ENCODE measurements at places on chromosomes 1 and 21.
A peak's percentile ranks its signal among the peaks of the same experiment; 100 is the strongest.

DNA sequence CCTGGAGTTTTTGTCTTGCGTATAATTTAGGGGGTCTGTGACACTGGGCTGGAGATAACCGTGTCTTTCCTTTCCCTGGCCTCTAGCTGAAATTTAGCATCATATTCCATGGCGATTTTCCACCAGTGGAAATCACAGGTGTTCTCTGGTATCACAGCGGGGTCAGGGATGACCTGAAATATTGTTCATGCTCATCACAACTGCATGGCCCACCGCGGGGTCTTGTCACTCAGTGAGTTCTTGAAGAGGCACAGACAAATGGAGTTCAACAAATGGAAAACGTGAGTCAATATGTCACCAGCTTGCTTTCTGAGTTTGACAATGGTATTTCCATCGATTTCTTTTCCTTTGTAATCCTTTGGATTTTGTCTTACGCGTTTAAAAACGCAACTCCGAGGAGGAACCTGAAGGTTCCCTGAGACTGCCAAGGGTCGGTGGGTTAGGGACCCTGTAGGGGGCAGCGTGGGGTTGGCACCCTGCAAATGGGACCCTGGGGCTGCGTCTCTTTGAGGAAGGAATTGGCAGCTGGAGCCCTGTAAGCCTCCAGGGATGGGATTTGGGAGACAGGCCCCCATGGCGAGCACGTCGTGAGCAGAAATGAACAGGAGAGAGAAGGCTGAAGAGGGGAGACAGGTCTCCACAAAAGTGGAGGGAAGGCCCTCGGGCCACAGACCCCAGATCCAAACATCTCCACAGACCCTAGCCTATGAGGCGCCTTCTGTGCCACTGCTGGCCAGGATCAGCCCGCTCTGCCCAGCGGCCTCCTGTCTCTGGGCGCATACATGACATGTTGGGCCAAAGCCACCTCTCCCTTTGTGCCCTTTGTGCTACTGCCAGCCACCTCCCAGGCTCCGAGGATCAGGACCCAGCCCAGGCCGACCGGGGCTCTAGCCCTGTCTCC, 32.1 kb upstream of the RUNX3 start:
- no peak overlapping the region for H3K4me3 ChIP-seq
- no peak for DNase-seq
- H3K36me3 ChIP-seq, result no peaks in the 10 kb centered on the region
- no peaks in the 10 kb centered on the region for H3K4me1 ChIP-seq
- H3K27ac ChIP-seq, result no peak overlapping the region
- no peaks in the 10 kb centered on the region for H3K27me3 ChIP-seq

DNA sequence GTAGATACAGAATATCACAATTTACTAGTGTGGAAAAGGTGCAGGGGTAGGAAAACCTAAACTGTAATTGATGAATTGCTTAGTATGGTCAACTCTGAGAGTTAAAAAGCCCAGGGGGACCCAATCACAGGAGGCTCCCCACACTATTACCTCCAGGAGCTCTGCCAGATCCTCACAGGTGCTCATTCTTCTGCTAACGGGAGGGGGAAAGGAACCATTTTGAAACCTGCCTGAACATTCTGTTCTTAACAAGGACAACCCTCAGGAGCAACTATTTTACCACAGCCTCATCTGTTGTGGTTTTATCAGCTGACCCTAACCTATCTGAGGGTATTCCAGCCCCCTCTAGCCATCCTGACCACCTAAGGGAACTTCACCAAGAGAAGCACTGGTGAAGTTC, 19.1 kb downstream of the PDIK1L start:
- H3K27ac ChIP-seq, result no peak overlapping the region
- DNase-seq, result no peak
- H3K27me3 ChIP-seq, result no peaks in the 10 kb centered on the region
- no peak overlapping the region for H3K4me3 ChIP-seq
- no peaks in the 10 kb centered on the region for H3K4me1 ChIP-seq
- no peaks in the 10 kb centered on the region for H3K36me3 ChIP-seq

DNA sequence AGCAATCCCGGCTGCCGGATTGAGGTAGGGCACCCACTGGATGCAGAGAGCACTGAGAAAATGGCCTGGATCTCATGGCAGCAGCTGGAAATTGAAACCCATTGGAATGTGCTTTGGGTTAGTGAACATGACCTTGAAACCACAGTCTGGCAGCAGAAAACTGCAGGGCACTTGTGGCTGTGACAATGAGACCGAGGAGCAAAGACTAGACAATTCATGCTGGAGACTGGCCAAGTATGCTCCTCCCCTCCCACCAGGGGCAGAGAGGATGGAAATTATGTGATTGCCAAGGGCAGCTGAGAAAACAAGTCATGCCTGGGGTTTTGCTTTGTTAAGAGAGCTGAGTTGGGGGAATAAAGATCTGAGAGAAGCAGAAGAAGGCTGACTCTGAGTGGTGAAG, 60.7 kb downstream of the ZNF697 start:
- no peak overlapping the region for H3K4me3 ChIP-seq
- H3K27ac ChIP-seq, result no peak overlapping the region
- H3K27me3 ChIP-seq, result no peaks in the 10 kb centered on the region
- no peaks in the 10 kb centered on the region for H3K36me3 ChIP-seq
- peak; percentile 22 for DNase-seq
- peaks cover 16% of the 10 kb centered on the region for H3K4me1 ChIP-seq

DNA sequence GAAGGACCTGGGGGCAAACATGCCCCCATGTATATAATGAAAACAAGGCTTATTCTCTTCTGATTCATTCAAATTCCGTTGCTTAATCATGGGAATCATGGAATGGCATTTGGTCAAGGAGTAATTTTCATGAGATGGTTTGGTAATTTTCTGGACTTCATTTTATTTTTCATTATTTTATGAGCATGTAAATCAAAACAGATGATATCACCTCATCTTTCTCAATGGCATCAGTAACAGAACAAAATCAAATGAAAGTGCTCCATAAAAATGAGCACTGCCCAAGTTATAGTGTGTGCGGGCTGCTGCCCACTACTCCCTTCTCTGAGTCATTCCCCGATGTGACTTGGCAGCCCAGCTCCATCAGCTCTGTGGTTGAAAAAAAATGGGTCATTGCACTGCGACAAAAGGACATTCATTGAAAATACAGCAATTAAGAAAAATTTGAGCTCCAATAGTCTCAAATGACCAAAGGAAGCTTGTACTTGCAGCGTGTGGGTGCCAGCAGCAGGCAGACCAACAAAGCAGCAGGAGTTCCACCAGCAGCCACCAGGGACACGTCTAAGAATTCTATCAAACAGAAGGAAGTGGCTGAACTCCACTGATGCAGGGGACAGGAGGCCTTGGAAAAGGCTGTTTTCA, 84.3 kb upstream of the VAV3 start:
- no peak overlapping the region for H3K4me3 ChIP-seq
- no peaks in the 10 kb centered on the region for H3K36me3 ChIP-seq
- no peak overlapping the region for H3K27ac ChIP-seq
- no peak for DNase-seq
- H3K27me3 ChIP-seq, result no peaks in the 10 kb centered on the region
- H3K4me1 ChIP-seq, result peaks cover 32% of the 10 kb centered on the region

DNA sequence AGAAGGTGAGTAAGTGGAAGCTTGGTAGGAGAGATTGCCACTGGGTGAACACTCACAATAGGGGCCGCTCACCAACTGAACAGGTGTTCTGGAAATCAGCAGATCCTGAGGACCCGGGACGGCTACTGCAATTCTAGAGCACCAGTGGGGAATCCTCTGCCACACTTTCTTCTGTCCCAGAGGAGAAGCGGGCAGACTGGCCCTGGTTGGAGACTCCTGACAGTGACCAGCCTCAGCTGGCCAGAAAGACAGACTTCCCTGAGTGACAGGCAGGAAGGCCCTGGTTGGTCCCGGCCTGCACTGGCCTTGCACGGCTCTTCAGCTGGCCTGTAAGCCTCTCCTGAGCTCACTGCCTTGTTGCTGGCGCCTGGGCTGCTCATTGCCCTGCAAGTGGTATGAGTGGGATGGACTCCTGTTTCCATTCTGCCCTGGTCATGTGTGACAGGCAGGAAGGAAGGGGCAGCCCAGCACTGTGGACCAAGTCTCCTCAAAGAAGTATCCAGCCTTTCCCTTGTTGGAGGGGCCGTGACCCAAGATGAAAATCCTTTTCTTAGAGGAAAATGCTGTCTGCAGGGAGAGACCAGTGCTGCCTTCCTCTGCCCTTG, 34.5 kb downstream of the MAN1C1 start:
- no peak overlapping the region for H3K27ac ChIP-seq
- H3K27me3 ChIP-seq, result no peaks in the 10 kb centered on the region
- DNase-seq, result no peak
- H3K4me1 ChIP-seq, result no peaks in the 10 kb centered on the region
- H3K36me3 ChIP-seq, result no peaks in the 10 kb centered on the region
- H3K4me3 ChIP-seq, result no peak overlapping the region

GRCh38 chr1:165397944-165398343, 41.4 kb upstream of the LMX1A start:
- peaks cover 3% of the 10 kb centered on the region for H3K4me1 ChIP-seq
- no peak overlapping the region for H3K4me3 ChIP-seq
- H3K36me3 ChIP-seq, result no peaks in the 10 kb centered on the region
- peak; percentile 67 for DNase-seq

- DNase-seq, result no peak
- peaks cover 7% of the 10 kb centered on the region for H3K4me1 ChIP-seq
- peaks cover 14% of the 10 kb centered on the region for H3K36me3 ChIP-seq
- H3K4me3 ChIP-seq, result no peak overlapping the region
- H3K27ac ChIP-seq, result no peak overlapping the region
Observed at GRCh38 chr1:1763657-1764621, 14.3 kb downstream of the NADK start.

- peaks cover 70% of the 10 kb centered on the region for H3K4me1 ChIP-seq
- H3K27ac ChIP-seq, result peak overlapping the region; percentile 84
- DNase-seq, result no peak
- H3K36me3 ChIP-seq, result peaks cover 4% of the 10 kb centered on the region
- no peaks in the 10 kb centered on the region for H3K27me3 ChIP-seq
- H3K4me3 ChIP-seq, result no peak overlapping the region
Observed at GRCh38 chr1:2276803-2277580, 48.9 kb downstream of the SKI start.

- H3K27ac ChIP-seq, result no peak overlapping the region
- no peak for DNase-seq
- no peak overlapping the region for H3K4me3 ChIP-seq
- no peaks in the 10 kb centered on the region for H3K27me3 ChIP-seq
Observed at GRCh38 chr1:176765608-176766007, 302.6 kb downstream of the PAPPA2 start.

DNA sequence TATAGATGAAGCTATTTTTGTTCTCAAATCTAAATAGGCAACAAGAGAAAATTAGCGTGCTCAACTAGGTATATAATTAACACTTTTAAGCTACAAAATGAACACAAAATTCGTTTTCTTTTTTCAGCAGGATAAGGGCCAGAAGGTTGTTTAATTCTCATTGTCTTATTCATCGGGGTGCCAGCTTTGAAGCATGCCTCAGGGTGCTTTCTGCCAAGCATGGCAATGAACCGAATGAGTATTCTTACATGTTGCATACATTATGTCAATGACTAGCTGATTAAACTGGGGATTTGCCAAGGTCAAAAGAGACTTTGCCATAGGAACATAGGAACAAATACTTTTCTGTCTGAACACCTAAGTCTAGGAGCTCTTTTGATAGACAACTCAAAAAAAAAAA, 102.0 kb upstream of the MAP1LC3C start:
- no peak overlapping the region for H3K4me3 ChIP-seq
- H3K27me3 ChIP-seq, result no peaks in the 10 kb centered on the region
- H3K27ac ChIP-seq, result no peak overlapping the region
- no peak for DNase-seq
- H3K36me3 ChIP-seq, result no peaks in the 10 kb centered on the region

- DNase-seq, result no peak
- H3K4me3 ChIP-seq, result no peak overlapping the region
- H3K4me1 ChIP-seq, result no peaks in the 10 kb centered on the region
- H3K27me3 ChIP-seq, result no peaks in the 10 kb centered on the region
- H3K36me3 ChIP-seq, result peaks cover 4% of the 10 kb centered on the region
Observed at GRCh38 chr1:186078245-186078644, 296.8 kb downstream of the TPR start.

DNA sequence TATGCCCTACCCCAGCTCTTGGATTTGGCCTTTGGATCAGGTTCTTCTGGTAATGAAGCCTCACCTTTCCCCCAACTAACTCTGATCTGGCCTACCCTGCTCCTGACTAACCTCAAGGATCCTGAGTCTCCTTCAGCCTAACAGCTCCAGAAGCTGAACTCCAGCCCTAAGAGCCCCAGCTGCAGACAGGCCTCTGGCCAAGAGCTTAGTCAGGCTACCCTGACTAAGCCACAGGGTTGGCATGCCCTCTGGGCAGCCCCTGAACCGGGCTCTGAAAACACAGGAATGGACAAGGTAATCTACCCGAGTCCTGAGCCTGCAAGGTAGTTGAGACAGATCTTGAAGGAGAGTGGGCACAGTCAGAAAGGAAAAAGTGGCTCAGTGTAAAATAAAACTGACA, 29.4 kb downstream of the COA7 start:
- no peak for DNase-seq
- H3K27ac ChIP-seq, result no peak overlapping the region
- H3K4me3 ChIP-seq, result no peak overlapping the region
- no peaks in the 10 kb centered on the region for H3K27me3 ChIP-seq

- peaks cover 37% of the 10 kb centered on the region for H3K36me3 ChIP-seq
- peak; percentile 78 for DNase-seq
- H3K4me1 ChIP-seq, result peaks cover 7% of the 10 kb centered on the region
- no peaks in the 10 kb centered on the region for H3K27me3 ChIP-seq
- H3K27ac ChIP-seq, result no peak overlapping the region
- H3K4me3 ChIP-seq, result no peak overlapping the region
Observed at GRCh38 chr1:230681599-230681998, 32.3 kb downstream of the AGT start.

DNA sequence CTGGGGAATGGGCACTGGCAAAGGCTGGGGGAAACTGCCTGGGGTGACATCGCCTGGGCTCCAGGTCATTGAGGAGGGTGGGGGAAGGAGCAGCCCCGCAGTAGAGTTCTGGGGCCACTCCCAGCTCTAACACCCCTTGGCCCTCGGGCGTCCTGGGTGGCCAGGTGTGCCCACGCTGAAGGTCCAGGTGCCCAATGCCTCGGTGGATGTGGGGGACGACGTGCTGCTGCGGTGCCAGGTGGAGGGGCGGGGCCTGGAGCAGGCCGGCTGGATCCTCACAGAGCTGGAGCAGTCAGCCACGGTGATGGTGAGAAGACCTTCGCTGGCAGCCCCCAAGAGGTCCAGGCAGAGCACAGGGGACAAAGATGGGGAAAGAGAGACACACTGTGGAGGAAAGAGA, 7.7 kb downstream of the NTRK1 start:
- H3K4me1 ChIP-seq, result no peaks in the 10 kb centered on the region
- no peak for DNase-seq
- H3K36me3 ChIP-seq, result no peaks in the 10 kb centered on the region
- no peak overlapping the region for H3K27ac ChIP-seq
- no peaks in the 10 kb centered on the region for H3K27me3 ChIP-seq

DNA sequence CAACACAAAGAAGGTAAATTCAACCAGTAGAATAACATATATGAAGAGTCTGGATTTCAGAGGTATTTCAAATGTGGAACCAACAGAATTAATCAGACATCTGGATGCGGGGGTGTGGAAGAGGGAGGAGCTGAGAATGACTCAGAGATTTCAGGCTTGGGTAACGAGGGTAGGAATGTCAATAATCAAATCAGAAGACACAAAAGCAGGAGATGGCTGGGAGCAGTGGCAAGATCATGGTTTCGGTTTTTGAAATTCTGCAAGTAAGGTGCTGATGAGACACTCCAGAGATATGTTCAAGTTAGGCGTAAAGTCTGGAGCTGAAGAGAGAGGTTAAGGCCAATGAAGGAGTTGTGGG, 64.0 kb downstream of the PLPPR5 start:
- no peaks in the 10 kb centered on the region for H3K27me3 ChIP-seq
- no peak for DNase-seq
- H3K4me1 ChIP-seq, result no peaks in the 10 kb centered on the region
- H3K4me3 ChIP-seq, result no peak overlapping the region
- no peak overlapping the region for H3K27ac ChIP-seq
